Urothelium cell line (cell line): ENCODE measurements at places on chromosomes 13 and 19.

- peak; percentile 82 for DNase-seq
Measured at GRCh38 chr13:94329754-94330551, 149.5 kb downstream of the DCT start.

DNA sequence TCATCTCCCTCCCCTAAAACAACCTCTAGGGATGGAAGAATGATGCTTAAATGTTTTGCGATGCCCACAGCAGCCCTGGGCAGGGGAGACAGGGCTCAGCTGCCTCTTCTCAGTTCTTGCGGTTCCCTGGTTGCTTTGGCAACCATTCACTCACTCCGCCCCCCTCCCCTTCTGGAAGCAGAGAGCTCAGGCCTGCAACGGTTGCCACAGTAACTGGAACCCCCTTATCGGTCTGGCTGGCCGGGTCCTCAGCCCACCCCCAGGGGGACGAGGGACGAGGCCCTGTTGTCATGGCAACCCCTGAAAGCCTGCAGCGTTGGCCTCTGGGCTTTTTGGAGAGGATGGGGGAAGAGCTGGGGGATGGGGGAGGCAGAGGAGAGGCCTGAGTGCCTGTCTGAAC is 19.5 kb downstream of the NOVA2 start:
- DNase-seq: no peak

GRCh38 chr13:71209217-71209616 is 657.8 kb downstream of the DACH1 start:
- no peak for DNase-seq

- DNase-seq: no peak
Measured at GRCh38 chr19:41276231-41276630, 12.1 kb downstream of the HNRNPUL1 start.

- no peak for DNase-seq
Measured at GRCh38 chr13:33322965-33323668, 37.6 kb upstream of the STARD13 start.

DNA sequence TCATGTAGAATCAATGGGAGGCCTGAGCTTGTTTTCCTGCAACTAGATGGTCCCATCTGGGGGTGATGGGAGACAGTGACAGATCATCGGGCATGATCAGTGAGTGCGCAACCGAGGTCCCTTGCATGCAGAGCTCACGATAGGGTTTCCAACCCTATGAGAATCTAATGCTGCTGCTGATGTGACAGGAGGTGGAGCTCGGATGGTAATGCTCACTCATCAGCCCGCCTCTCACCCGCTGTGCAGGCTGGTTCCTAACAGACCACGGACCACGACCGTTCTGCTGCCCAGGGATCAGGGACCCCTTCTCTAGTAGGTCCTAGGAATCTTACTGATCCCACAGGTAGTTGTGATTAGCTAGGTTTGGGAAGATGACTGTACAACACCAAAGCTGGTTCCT is 23.5 kb upstream of the GARRE1 start:
- no peak for DNase-seq

- DNase-seq: no peak
Measured at GRCh38 chr13:106927421-106927820, 359.5 kb upstream of the ARGLU1 start.

DNA sequence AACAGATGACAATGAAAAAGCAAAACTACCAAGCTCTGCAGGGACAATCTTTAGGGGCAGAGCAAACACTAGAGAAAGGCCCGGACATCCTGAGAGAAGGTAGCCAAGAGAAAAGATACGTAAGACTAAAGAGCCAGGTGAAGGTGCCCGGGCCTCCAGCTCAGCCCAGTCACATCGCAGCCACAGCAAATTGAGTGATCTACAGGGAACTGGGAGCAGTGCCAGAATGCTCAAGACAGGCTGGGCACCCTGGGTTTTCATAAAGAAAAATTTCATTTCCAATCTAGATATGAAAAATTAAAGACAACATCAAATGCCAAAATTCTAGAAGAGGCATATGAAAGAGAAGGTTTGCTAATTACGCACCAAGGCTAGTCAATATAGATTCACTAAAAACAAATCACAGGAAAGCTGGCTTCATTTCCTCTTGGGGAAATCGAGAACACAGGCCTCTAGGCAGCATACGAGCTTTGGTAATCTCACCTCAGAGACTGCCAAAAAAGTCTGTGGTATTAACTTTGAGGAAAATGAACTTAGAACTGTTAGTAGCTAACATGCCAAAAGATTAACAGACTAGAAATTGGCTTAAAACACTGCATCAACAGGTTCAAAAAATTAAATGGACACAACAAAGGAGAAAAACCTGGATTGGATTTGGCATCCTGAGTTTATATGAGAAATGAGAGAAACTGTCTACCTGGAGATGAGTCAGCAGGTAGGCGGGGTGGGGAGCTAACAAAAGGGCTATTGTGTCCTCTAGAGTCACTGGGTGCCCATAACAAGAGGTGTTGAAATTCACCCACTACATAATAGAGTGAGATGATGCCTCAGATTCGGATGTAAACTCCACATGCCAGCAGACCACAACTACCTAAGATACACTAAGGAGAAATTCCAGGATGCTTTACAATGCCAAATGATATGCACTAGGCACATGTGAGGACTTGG is 6.6 kb downstream of the ANKRD10 start:
- peak; percentile 71 for DNase-seq

GRCh38 chr19:29329460-29330134 is 116.6 kb upstream of the UQCRFS1 start:
- DNase-seq: peak; percentile 71
